ENCODE measurements at places on chromosomes 13 and 19.

GRCh38 chr13:60433505-60433904 is 36.5 kb downstream of the TDRD3 start:
- DNase-seq: no peak

GRCh38 chr13:97124915-97125809 is 97.0 kb upstream of the MBNL2 start:
- DNase-seq: no peak

- no peak for DNase-seq
Observed at GRCh38 chr13:46745706-46746105, 51.3 kb downstream of the ESD start.

- no peak for DNase-seq
Observed at GRCh38 chr13:29799041-29799440, 51.4 kb downstream of the UBL3 start.

DNA sequence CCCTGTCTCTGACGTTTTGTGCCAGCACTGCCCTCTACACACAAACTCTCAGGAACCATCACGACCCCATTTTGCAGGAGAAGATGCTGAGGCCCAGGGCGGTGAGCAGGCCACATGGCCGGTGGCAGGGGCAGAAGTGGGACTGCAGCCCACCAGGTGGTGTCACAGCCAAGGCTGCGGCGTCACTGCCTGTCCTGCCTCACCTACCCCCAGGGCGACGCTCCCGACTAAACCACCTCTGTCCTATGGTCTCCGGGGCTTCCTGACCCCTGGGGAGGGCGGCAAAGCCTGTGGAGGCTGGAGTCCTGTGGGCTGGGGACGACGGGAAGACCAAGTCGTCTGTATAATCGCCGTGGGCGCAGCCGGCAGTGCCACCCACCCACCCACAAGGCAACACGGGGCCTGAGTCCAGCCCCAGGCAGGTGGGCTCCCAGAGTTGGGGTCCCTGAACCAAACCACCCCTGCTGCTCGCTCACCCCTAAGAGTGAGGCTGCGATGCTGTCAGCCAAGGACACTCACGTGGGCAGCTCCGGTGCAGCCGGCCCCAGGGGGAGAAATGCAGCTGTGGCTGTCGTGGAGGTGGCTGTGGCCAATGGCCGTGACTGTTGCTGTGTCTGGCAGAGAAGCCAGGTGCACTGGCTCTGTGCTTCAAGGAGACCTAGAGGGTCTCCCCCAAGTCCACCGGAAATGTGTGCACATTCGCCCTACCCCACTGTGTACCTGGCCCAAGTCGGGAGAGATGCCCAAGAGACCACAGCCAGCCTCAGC is 29.7 kb downstream of the RASA3 start:
- no peak for DNase-seq

- DNase-seq: no peak
Observed at GRCh38 chr19:52190487-52191293, 838 bp downstream of the PPP2R1A start.

DNA sequence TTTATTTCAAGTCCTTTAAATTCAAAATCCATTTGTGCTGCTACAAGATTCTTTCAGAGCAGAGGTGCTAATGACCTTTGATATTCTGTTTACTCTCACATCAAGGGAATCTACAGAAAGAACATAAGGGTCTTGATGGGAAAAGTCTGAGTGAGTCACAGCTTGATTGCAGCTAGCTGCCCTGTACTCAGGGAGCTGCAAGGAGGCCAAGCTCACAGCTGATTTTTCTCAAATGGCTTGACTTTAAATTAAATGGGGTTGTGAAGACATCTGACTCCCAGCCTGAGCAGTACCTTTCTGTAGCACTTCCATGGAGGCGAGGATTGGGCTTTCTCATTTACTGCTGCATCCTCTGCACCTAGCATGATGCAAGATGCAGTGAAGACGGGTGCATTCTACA is 62.5 kb downstream of the RAP2A start:
- no peak for DNase-seq

DNA sequence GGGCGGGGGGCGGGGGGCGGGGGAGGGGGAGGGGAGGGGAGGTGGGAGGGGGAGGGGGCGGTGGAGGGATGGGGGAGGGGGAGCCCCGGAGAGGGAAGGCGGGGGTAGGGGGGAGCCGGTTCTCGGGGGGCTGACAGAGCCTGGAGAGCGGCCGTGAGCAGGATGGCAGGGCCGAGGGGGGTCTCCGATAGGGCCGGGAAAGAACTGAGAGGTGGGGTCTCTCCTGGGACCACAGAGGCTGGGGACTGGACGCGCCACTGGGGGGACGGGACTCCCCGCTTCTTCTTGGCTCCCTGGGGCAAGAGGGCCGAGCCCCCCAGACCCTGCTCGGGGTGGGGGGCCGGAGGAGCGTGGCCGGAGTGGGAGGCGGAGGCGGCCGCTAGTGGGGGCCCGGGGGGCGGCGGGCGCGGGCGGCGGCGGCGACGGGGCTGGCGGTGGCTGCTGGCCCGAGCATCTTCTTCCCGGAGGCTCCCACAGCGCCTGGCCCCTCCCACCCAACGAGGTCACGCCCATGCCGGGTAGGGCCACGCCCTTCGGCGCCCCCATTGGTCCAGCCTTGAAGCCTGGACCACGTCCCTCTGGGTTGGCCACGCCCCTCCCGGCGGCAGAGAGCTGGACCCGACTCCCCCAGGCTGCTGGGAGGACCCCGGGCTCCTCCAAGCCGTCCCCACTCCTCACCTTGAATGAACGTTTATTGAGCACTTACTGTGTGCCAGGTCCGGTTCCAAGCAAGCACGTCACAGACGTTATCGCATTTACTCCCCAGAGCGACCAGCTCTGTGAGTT is at the start of gene NOVA2:
TSS of gene NOVA2 (minus strand) at position 313 of the 786 bp plus-strand sequence. CDS start 514 bp downstream, outside the sequence.
- DNase-seq: no peak

- DNase-seq: no peak
Observed at GRCh38 chr13:108528303-108528702, 101.1 kb upstream of the MYO16 start.

GRCh38 chr19:11141937-11142527 is 13.6 kb downstream of the SPC24 start:
- no peak for DNase-seq

- DNase-seq: no peak
Observed at GRCh38 chr19:57651654-57651996, 17.1 kb upstream of the ZSCAN4 start.

DNA sequence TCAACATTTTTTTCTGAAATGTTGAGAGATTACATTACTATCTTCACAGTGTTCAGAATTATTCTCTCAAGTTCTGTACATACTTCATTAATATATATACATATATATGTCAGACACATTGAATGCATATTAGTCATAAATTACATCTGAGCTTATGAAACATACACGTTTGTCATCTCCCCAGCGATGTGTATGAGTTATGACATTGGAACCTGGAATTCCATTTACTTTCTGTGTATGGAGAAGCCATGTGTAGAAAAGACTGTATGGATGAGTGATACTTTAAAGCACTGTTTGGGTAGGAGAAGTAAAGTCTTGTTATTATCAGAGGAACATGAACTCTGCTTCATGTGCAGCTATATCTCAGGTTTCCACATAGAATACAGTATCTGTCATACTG is 167.2 kb downstream of the FGF14 start:
- no peak for DNase-seq

- DNase-seq: no peak
Observed at GRCh38 chr13:110657196-110657595, 41.9 kb downstream of the NAXD start.

DNA sequence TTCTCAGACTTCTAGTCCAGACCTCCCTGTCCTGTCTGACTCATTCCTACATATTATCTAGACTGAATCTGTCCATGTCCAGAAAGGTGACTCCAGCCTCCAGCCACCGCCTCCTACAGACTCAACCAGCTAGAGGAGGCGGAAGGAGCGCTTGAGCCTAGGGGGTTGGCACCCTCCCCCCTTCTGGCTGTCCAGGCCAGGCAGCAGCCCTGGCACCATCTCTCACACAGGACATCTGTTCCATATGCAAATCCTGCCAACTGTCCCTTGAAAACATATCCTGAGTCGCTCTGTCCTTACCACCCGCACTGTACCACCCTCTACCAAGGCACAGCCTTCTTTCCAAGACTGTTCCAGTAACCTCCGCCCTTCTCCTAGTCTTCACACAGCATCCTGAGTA is 150.7 kb upstream of the WASF3 start:
- DNase-seq: no peak

DNA sequence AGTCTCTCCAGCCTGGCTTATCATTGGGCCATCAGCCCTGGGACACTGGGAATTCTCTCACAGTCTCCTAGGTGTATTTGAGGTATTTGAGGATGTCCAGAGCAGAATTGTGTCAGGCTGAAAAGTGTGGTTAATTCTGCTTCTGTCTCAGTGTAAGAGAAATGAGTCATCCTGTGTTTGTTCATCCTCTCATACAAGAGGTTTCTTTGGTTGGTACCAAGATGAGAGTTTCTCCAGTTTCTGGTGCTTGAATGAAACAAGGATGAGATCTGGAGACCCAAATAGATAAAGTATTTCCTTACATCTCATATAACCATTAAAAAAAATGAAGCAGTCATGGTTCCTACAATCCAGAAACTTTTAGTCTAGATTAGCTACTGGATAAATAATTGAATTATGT is 7.7 kb downstream of the ZNF253 start:
- DNase-seq: no peak

- DNase-seq: no peak
Observed at GRCh38 chr13:66313413-66313812, 916.7 kb downstream of the PCDH9 start.

DNA sequence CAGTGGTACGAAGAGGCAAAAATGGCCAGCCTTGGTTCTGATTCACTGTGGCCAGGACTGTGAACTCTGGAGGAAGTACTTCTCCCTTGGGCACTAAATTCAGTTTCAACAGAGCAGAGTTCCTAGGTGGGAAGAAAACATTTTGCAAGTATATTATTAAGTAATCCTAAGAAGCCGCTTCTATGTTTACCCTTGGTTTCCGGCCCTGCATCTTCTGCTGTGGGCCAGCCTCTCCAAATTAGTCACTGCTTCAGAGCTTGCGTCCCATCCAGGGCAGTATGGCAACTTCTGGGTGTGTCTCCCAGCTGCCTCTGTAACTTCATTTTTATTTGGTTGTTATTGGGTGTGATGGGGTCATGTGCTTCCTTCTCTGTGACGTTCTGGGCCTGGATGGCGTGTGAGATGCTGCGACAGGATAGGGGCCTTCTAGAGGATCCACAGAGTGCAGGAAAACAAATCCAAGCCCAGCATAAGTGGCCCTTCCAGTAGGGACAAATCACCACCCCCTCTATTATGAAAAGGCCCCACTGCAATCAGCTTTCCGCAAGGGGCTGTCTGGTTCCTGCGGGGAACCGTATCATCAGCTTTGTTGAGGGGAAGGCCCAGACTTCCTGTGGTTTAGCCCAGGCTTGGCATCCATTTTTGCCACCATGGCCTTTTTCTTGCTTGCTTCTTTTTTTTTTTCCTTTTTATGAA is 55.1 kb upstream of the C1QTNF9 start:
- no peak for DNase-seq

DNA sequence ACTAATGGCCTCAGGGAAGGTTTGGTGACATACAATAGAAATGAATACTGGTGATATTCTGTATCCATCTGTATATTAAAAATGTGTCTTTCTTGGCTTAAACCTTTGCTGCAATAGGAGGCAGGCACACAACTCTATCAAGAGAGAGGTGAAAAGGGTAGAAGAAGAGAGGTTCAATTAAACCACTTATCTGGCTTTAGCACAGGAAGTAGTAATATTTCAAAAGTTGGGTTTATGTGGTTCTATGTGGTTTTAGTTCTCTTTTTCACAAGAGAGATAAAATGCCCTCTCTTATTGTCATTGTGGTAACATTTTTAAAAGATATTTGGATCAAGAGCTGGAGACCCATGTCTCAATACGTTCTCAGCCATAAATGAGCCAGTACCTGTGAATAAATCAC is 146.2 kb upstream of the FNDC3A start:
- DNase-seq: no peak

- no peak for DNase-seq
Observed at GRCh38 chr13:79398127-79398526, 7.9 kb downstream of the RBM26 start.

- DNase-seq: no peak
Observed at GRCh38 chr13:60044321-60044720, 119.4 kb downstream of the DIAPH3 start.

GRCh38 chr19:35167251-35168119 is 12.9 kb downstream of the FXYD5 start:
- DNase-seq: no peak

DNA sequence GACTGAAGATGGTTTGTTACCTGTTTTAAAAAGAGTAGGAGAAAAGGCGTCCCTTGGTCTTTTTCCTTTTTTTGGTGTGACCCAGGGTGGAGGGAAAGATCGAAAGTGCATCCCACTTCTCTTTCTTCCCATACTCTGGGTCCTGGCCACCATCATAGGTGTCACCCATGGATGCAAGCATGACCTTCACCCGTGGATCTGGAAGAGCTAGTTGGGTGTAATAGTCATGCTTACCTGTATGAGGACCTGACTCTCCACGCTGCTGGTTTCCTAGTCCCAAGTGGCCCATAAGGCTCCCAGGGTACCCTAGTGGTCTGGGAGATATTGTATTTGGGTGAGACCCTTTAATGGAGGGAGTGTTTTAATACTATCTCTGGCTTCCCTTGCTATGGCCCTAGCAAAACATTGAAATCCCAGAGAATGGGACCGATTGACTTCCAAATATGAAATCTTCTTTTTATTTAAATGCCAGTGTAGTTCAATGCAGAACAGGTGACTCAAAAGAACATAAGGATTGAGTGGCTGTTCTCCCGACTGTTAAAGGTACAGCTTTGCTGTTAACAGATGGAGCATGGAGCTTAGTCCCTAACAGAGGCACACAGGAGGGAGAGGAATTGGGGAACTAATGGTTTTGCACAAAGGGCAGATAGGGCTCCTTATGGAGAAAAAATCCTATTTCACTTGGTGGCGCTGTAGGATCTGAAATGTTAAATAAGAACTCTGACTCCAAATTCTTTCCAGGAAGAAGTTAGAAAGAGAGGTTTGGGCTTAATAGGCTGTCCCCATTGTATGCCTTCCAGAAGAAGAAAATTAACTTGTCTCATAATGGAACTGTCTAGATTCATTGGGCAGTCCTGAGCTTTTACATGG is 7.0 kb upstream of the ZNF550 start:
- no peak for DNase-seq

DNA sequence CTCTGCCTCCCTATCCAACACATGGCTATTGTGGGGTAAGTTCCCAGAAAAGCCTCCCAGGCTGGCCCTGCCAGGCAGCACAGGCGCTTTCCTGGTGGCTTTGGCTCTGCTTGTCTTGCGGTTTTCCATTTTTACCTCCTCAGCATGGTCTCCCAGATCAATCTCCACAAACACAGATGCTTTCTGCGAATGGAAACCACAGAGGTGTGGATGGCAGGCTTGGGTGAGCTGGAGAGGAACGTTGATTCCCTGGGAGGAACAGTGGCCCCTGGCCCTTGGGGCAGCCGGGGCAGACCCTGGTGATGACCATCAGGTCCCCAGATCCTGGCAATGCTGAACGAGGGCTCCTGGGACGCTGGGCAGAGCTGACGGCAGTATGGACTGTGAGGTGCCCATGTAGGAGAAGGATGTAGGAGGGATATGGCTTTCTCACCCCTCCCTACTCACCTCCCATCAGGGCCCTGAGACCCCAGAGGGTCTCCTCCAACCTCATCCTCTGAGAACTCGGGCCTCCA is 6.6 kb downstream of the C13orf46 start:
- no peak for DNase-seq

- DNase-seq: no peak
Observed at GRCh38 chr13:45885194-45885593, 33.6 kb upstream of the SIAH3 start.

GRCh38 chr13:31009166-31009565 is 76.7 kb downstream of the TEX26 start:
- no peak for DNase-seq

- DNase-seq: peak; percentile 54
Observed at GRCh38 chr19:35114353-35115176, 1.1 kb upstream of the FXYD3 start.

GRCh38 chr13:24747248-24748060 is 16.5 kb upstream of the RNF17 start:
- DNase-seq: no peak

GRCh38 chr19:18093439-18094161 is 4.0 kb upstream of the MAST3 start:
- no peak for DNase-seq

Data from stimulated activated CD8-positive, alpha-beta memory T cell treated with anti-CD3 and anti-CD28 coated beads, Interleukin-7, amount 100 ng/mL, for 24 hours (primary cell).